Stimulated activated CD4-positive, alpha-beta T cell treated with anti-CD3 and anti-CD28 coated beads, Interleukin-1b, Interleukin-23, amount 100 ng/mL, for 1 hour (primary cell): ENCODE measurements at places on chromosomes 6 and 20.

DNA sequence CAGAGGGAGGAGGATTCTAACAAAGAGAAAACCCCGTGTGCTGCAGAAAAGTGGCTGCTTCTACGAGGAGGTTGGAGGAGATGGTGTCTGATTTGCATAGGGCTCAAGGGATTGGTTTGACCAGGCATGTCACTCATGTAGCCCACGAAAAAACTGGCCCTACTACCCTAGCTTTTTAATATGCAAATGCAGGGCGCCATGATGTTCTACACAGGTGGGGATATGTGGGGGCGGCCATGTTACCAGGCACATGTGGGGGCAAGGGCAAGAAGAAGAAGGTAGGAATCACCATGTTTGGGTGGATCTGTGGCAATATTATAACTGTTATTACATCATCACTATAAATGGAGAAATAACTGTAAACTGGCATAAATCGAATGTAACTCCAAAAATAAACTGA lies 9.9 kb downstream of the KIAA1755 start:
- DNase-seq = no peak

DNA sequence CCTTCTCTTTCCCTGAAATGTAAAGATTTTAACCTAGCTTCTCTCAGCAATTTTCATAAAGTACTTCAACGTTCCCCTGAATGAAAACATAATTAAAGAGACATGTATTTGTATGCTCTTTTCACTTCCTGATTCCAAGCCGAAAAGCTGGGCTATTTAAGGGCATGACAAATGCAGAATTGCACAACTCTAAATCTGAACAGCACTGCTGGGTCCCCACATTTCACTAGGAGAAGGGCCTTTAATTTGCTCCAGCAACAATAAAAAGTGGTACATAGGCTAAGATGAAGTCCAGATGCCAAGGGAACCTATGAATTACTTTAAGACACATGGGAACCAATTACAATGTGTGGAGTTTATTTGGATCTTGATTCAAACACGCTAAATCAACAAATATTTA lies 42.0 kb downstream of the IRAK1BP1 start:
- no peak for DNase-seq

DNA sequence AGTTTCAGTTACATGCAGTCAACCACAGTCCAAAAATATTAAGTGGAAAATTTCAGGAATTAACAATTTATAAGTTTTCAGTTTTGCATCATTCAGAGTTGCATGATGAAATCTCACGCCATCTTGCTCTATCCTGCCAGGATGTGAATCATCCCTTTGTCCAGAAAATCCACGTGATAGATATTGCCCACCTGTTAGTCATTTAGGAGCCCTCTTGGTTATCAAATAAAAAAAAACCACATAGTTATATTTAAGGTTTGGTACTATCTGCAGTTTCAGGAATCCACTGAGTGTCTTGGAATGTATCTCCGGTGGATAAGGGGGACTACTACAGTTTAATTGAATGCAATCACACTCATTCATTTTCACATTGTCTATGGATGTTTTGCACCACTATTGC lies 1249.0 kb upstream of the CITED2 start:
- DNase-seq = no peak

DNA sequence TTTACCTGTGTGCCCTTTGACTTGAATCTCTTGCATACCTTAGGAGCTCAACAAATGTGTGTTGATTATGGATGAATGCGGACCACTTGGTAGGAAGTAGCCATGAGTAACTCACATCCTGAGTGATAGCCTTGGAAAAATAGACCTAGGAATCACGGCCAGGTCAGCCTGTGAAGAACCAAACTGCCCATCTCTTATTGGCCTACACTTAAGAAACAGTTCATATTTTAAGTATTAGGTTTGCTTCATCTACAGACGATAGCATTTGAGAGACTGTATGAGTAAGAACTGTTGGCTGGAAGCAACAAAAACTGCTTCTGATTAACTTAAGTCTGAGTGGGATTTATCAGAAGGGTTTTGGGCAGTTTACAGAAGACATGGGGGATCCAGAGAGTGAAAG lies 320.1 kb upstream of the PRND start:
- no peak for DNase-seq

DNA sequence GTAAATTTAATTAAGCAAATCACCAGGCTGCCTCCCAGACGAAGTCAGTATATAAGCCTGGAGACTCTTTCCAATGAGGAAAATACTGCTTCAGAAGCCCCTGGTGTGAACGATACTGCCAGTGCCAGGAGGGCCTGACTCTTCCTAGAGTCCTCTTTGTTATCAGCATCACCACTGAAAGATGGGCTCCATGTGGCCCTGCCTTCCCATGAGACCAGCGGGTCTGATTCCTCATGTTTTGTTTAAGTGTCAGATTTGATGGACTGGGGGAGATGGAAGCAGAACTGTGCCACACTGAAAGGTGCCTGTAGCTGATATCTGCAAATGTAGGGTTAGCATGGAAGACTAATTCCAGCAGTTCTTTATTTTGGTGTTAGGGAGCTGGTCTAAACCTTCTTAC lies 7.9 kb downstream of the NQO2 start:
- DNase-seq = no peak

GRCh38 chr6:54958446-54958845 lies 111.9 kb downstream of the FAM83B start:
- no peak for DNase-seq

DNA sequence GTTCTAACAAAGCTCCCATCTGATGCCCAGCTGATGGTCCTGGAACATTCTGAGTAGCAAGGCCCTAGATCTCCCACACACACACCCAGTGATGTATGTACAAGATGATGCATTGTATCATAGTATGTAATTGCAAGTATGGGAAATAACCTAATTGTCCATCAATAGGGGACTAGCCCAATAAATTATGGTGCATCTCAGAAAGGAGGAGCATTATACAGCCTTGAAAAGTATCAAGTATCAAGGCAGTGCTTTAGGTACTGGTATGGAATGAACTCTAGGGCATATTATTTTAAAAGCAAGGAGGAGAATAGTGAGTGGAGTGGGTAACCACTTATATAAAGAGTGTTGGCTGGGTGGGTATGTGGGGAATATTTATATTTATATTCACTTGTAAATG lies 24.8 kb upstream of the PREX1 start:
- DNase-seq = no peak

- DNase-seq = no peak
Observed at GRCh38 chr6:87806099-87806498, 104.1 kb upstream of the AKIRIN2 start.

DNA sequence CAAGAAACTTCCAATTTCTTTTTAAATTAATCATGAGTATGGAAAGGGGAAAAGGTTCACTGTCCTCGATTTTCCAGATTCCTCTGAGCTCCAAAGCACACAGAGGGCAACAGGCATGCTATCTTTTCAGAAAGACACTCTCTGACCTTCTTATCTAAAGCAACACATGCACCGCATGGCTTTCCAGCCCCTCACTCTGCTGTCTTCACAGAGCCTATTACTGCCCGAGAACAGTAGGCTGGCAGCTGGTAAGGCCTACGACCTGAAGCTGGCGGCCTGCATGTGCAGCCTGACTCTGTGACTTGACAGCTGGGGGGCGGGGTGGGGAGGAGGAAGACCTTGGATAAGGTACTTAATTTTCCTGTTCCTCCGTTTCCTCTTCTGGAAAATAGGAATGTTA lies 86.3 kb downstream of the ELOVL4 start:
- no peak for DNase-seq

DNA sequence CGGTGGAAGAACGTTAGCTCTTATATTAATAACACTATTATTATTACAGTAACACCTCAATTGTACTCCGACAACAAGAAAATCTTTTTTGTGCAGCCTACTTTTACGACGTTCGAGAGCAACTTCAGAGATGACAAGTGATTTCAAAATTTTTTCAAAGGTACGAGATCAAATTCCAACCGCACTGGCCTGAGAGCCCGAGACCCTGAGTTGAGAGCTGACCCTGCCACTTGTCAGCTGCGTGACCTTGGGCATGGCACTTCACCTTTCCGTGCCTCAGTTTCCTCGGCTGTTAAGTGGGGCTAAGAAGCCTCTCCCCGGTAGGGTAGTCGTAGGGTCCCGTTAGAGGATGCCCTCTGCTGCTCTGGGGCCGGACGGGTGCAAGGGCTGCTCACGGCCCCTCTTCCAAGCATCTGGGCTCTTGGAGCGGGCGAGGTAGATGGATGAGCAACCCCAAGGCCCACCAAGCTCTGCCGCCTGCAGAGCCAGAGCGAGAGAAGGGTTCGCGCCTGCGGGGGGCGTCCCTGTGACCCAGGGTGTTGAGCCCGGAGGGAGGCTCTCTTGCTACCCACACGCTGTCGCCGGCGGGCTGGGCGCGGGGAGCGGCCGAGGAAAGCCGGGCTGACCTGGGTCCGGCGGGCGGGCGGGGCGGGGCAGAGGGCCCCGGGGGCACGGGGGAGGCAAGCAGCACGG lies 510 bp downstream of the NDRG3 start:
- DNase-seq = no peak

GRCh38 chr6:97068211-97068610 lies 143.7 kb downstream of the KLHL32 start:
- DNase-seq = no peak

DNA sequence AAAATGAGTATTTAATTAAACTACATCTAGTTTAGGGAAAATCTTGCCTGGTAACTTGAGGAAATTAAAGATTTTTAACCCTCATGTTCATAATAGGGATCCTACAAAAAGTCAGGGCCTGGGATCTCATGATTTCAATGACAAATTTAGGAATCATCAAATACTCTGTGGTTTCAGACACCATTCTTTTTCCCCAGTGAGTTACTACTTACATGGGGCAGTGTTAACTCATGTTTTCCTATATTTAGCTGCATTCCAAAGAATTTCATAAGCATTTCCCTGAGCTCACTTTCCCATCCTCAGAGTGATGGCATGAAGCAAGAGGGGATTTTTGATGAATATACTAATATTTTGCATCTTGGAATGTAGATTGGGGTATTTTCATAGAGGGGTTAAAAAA lies 321.7 kb downstream of the CENPW start:
- DNase-seq = no peak

GRCh38 chr20:19308146-19308545 lies 95.7 kb downstream of the SLC24A3 start:
- DNase-seq = no peak

DNA sequence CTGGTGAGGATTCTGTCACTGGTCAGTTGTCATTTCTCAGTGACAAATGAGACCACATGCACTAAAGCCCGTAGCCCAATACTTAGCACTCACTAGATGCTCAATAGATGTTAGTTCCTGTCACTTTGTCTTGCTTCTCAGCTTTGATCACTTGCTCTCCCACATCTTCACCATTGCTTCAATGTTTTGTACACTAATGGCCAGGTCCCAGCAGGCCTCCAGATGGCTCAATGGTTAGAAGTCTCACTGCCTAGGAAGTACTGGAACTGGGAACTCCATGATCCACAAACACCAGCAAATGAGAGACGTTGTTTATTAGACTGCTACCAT lies 502.8 kb upstream of the JARID2 start:
- DNase-seq = no peak

GRCh38 chr20:63854069-63854765 lies 7.1 kb upstream of the ABHD16B start:
- DNase-seq = no peak

- no peak for DNase-seq
Observed at GRCh38 chr6:73801652-73802268, 105.8 kb downstream of the CD109 start.

DNA sequence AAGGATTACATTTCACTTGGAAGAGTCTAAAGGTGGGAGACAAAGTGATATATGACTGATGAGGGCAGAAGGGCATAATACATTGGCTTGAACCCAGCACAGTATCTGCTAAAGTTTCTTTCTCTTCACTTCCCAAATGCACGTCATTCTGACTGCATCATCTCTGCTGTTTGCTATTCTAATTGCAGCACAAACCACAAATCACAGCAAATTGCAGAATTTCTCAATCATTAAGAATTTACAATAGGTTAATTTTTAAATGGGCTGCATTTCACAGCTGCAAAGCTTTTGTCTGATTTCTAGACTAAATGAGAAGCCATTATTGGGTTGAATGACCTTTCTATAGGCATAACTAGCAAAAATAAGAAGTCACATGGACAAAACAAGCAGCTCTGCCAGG lies 337.0 kb downstream of the RNGTT start:
- no peak for DNase-seq

DNA sequence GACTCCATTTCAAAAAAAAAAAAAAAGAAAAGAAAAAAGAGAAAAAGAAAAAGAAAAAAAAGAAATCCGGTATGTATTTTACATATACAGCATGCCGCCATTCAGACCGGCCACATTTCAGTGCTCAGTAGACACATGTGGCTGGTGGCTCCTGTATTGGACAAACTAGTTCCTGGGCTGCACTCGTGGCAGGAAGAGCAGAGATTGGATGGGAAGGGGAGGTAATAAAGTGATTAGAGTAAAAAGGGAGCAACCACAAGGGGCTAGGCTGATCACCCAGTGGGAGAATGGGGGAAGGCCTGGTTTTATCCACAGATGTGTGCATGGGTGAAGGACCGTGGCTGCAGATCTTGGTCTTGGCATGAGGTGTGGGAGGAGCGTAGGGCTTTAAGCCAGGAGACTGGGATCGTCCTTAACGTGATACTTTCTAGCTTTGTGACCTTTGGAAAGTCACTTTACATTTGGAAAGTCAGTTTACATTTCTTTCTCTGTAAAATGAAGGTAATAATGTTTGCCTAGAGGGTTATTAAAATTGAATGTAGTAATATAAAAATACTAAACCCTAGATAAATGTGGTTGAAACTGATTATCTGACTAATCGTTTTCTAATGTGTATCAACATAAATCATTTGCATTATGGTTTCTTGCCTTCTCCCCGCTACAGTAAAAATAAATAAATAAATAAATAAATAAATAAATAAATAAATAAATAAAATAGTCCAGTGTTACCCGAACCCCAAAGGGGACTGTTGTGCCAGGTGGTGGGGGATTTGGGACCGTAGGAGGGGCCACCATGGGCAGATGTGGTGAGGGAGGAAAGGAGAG lies 869 bp upstream of the TRIM15 start:
- no peak for DNase-seq

DNA sequence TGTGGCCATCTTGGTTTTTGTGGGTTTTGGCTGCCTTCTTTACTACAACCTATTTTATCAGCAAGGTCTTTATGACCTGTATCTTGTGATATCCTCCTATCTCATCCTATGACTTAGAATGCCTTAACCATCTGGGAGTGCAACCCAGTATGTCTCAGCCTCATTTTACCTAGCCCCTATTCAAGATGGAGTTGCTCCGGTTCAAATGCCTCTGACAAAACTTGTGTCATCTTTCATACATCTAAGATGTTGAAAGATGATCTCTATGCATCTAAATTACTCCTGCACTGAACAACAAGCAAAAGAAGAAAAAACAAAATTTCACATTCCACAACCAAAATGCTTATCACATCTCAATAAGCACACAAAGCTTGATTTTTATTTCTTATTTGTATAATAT lies 129.5 kb upstream of the CNR1 start:
- DNase-seq = no peak

- DNase-seq = no peak
Observed at GRCh38 chr20:38211200-38212097, 46.4 kb upstream of the TGM2 start.

DNA sequence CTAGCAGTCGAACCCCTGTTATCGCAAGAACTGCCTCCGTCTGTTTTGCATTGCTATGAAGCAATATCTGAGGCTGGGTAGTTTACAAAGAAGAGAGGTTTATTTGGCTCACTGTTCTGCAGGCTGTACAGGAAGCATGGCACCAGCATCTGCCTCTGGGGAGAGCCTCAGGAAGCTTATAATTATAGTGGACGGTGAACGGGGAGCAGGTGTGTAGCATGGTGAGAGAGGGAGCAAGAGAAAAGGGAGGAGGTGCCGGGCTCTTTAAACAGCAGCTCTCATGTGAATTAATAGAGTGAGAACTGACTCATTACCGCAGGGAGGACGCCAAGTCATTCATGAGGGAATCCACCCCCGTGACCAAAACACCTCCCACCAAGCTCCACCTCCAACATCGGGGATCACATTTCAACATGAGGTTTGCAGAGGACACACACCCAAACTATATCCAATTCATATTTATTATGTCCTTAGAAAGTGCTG lies 172.6 kb upstream of the KCNG1 start:
- no peak for DNase-seq
